Purkinje cell (primary cell): ENCODE measurements at places on chromosomes 3 and 15. TPM values are rescaled to one million over a fixed set of nuclear protein-coding genes. Genes with fewer than 3 reads are reported as not detected.

Gene SLC6A20
- polyA plus RNA-seq: not detected in 2 replicates

Gene SEMA4B
- polyA plus RNA-seq: 0.69 and 1.6 TPM in 2 replicates

Gene RLBP1
- polyA plus RNA-seq: not detected in 2 replicates

Gene VGLL4
- polyA plus RNA-seq: 1.1 and 5.8 TPM in 2 replicates

Gene CCNB2
- 1.4 TPM in 1 of 2 replicates, not detected in the other for polyA plus RNA-seq

Gene STRIT1
- polyA plus RNA-seq: not detected in 2 replicates

Gene MEIS2
- polyA plus RNA-seq: 1.1 TPM in 2 replicates

Gene SATB1
- 7.1 and 19.9 TPM in 2 replicates for polyA plus RNA-seq

Gene FETUB
- polyA plus RNA-seq: not detected in 2 replicates

Gene PLS1
- 12.9 and 27.3 TPM in 2 replicates for polyA plus RNA-seq

Gene USP50
- polyA plus RNA-seq: 17.1 and 18.8 TPM in 2 replicates

Gene FAM174B
- 47.9 and 62.1 TPM in 2 replicates for polyA plus RNA-seq

Gene P2RY1
- 6.2 and 11.5 TPM in 2 replicates for polyA plus RNA-seq

Gene TP63
- polyA plus RNA-seq: not detected in 2 replicates

Gene ECE2
- polyA plus RNA-seq: 1.2 and 3.1 TPM in 2 replicates

Gene ST8SIA2
- 3.9 and 12.1 TPM in 2 replicates for polyA plus RNA-seq

Gene ANKUB1
- not detected in 2 replicates for polyA plus RNA-seq

Gene SI
- not detected in 2 replicates for polyA plus RNA-seq

Gene MOBP
- 2.7 and 4.5 TPM in 2 replicates for polyA plus RNA-seq

Gene EIF5A2
- 32.6 and 45.4 TPM in 2 replicates for polyA plus RNA-seq

Gene EPHB1
- 1.4 and 1.5 TPM in 2 replicates for polyA plus RNA-seq

Gene INAFM2
- 0.76 and 8.2 TPM in 2 replicates for polyA plus RNA-seq

Gene FAM81A
- 6.5 and 9.7 TPM in 2 replicates for polyA plus RNA-seq

Gene NAALADL2
- polyA plus RNA-seq: 5.1 and 24.4 TPM in 2 replicates

Gene SCAANT1
- polyA plus RNA-seq: not detected in 2 replicates

Gene ILDR1
- polyA plus RNA-seq: not detected in 2 replicates

Gene GCNT3
- polyA plus RNA-seq: not detected in 2 replicates

Gene SPTBN5
- polyA plus RNA-seq: 0.79 and 1.4 TPM in 2 replicates

Gene UBXN7
- polyA plus RNA-seq: 11.5 and 14.3 TPM in 2 replicates

Gene NUP210
- 0.90 and 4.2 TPM in 2 replicates for polyA plus RNA-seq

Gene FANCD2
- 5.0 and 6.7 TPM in 2 replicates for polyA plus RNA-seq

Gene CCRL2
- polyA plus RNA-seq: 0.15 TPM in 1 of 2 replicates, not detected in the other

Gene CLDN18
- not detected in 2 replicates for polyA plus RNA-seq
